ENCODE measurements at places on chromosomes 7 and 10.

DNA sequence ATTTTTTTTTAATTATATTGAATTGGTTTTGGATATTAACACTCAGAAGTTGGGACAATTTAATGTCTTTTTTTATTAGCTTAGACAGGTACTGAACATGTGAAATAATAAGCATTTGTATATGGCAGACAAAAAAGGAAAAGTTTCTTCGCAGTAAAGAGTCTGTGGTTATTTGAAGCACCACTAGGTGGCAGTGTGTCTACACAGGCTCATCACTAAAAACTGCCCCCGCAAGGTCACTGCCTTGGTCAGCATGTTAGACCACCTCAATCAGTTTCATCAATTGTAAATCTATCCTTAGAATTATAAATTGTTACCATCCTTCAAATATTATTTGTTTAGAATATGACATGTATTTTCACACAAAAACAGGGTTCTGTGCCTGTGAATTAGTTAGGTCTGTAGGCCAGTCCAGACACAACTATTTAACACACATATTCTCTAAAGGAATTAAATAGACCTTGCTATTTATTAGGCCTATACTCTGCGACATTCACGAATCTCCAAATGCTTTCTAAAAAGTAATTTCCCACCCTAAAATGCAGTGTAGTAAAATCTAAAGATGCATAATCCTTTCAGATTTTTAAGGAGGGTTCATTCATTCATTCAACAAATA lies 17.0 kb downstream of the PNLIPRP3 start:
- DNase-seq: no peak

GRCh38 chr10:25555865-25556264 lies 378.2 kb upstream of the MYO3A start:
- no peak for DNase-seq

DNA sequence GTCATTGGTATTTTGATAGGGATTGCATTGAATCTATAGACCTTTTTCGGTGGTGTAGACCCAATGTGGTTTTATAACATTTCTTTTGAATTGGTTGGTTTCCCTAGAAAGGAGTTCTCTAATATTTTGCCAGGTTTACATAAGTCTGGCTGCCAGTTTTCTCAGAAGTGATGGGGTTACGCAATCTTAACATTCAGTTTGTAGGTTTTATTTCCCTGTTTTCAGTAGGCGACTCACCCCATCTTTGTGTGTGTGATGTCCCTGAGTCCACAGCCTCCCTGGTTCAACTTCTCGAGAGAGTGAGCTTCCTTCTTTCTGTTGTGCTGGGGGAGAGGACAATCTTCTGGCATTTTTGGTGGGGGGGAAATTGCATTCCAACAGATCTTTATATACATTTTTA lies 9.6 kb upstream of the KIF5B start:
- DNase-seq: no peak

- peak; percentile 80 for DNase-seq
Measured at GRCh38 chr7:82572195-82572880, 128.8 kb upstream of the CACNA2D1 start.

DNA sequence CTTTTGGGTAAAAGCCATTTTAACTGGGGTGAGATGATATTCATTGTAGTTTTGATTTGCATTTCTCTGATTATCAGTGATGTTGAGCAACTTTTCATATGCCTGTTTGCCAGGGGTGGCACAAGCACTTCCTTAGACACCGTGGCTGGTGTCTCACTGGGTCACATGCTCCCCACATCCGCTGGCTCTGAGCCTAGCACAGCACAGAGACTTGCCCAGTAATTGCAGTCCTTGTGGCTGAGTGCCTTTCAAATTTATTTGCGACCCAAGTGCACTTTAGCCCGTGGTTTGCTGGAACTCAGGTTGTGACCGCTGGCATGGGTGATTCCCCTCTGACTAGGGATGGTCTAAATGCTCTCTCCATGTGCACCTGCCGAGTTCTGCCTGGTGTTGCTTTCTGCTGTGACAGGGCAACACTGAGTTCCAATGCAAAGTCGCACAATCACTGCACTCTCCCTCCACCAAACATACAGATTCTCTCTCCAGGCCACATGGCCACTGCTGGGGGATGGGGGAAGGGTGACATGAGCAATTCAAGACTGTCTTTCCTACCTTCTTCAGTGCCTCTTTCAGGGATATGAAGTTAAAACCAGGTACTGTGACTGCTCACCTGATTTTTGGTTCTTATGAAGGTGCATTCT lies 66.5 kb downstream of the ZNF277 start:
- DNase-seq: no peak

GRCh38 chr7:47039904-47040303 lies 542.0 kb downstream of the TNS3 start:
- DNase-seq: no peak

GRCh38 chr10:70619271-70620019 lies 16.9 kb upstream of the PRF1 start:
- no peak for DNase-seq

DNA sequence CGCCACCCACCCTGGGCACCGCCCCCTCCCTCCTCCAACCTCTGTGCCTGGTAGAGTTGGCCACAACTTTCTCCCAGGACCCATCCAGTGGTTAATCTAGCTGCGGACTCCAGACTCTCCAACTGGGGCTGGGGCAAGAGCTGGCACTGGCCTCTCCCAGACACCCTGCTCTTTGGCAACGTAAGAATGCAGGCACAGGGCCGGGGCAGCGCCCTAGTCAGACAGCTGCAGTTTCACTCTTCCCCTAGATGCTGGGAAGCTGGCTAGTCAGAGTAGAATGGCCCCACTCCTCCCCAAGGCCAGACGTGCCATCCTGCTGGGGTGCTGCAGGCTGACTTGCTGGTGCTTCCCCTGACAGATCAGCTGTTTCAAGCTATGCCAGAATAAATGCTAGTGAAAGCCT lies 22.1 kb downstream of the HSPA12A start:
- DNase-seq: no peak

- no peak for DNase-seq
Measured at GRCh38 chr7:78232806-78233205, 434.2 kb downstream of the PHTF2 start.

DNA sequence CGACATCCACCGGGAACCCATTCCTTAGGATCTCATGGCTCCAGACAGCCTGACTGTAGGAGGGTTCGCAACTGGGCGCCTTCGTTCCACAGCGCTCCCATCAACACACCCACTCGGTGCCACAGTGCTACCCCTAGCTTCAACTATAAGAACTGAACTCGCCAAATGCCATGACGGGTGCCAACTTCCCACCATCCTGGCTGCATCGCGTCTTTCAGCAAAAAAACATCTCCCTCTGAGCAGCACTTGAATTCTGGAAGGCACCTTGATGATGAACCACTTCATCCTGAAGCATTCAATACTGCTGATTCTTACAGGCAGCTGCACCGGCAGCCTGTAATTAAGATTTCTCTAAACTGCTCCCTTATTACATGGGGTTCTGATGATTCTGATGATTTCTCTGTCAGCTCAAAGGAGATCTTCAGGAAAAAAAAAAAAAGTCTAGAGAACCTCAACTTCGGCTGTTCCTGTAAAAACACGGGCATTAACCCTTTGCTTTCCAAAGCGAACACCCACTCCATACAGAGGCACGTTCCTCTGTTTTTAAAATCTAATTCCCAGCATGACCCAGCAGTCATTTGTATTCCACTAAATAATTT lies 1.3 kb downstream of the CYTH3 start:
- peak; percentile 71 for DNase-seq

DNA sequence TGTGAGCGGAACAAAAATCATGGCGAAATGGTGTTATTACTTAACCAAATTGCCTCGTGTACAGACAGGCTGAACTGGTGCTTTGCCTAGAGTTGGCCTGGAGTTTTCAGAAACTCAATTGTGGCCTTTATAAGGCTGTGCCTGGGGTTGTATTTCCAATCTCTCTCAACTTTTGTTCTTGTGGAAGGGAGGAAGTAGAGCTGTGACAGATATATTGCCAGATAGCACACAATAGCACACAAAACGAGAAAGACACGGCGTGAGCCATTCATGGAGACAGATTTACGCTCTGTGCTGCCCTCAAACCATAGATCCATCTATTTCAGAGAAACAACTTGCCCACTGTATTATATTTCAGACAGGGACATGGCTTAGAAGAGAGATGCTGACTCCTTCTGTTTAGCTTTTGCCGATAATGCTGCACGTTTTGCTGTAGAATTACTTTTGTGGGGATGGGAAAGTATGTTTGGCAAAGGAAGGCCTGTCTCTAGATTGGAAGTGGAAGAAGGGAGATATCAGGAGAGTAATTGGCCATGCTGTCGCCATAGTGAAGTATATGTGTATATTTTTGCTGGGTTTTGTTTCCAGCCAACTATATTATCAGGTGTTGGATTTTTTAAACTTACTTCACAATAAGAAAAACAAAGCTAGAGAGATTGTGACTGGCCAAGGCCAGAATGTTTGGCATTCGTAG lies 80.4 kb downstream of the AUTS2 start:
- DNase-seq: no peak

GRCh38 chr7:14400271-14400670 lies 410.8 kb upstream of the ETV1 start:
- no peak for DNase-seq

GRCh38 chr10:115903207-115903606 lies 369.8 kb downstream of the GFRA1 start:
- no peak for DNase-seq

DNA sequence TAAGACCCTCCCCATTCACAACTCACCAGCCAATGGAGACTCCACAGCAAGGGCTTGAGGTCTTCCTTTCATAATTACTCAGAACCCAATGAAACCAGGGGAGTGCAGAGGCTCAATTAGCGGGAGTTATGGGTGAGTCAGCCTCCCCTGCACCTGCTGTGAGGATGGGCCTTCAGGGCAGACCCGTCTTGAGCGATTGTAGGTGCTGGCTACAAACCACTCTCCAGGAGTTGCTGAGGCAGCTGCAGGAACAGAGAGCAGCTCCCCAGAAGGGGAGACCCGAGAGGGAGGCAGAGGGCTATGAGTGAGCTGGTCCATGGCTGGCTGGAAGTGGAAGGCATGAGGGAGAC lies 58.5 kb upstream of the SORCS3 start:
- DNase-seq: no peak

DNA sequence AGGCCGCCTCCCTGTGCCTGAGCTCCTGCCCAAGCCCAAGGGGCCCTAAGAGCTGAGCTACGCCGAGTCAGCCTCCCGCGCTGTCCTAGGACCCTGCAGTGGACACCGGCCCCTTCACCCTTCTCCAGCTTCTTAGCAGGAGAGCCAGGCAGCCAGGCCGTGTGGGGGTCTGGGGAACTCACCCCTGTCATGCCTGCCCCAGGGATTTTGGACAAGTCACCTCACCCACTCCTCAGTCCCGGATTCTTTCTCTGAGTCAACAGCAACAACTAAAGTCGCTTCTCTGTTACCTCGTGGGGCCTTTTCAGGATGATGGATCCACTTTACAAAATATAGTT lies 79.3 kb downstream of the MKI67 start:
- DNase-seq: no peak

- no peak for DNase-seq
Measured at GRCh38 chr10:119650062-119650461, 1.1 kb upstream of the BAG3 start.

DNA sequence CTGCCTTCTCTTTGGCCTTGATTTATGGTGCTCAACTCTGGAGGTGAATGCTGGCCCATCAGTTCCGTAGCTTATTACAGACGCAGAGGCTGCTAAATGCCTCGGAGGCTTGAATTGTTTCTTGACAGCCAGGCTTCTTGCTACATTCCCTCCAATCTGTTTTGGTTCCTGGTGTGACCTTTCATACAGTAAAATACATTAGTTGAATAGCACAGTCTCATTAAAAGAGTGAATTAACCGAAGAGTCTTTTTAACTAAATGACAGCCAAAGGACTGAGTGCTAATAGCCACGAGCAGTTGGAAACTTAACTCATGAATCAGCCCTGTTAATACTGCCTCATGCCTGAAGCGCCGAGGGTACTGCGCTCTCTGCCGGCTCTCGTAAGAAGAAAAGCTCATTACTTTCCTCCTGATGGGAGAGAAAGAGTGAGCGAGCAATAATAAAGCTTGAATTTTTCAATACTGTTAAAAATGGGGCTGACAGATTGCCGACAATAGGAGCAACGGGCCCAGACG lies 236.4 kb upstream of the GPR26 start:
- peak; percentile 4 for DNase-seq

- DNase-seq: peak; percentile 79
Measured at GRCh38 chr10:11684717-11685645, 57.2 kb upstream of the ECHDC3 start.

- DNase-seq: no peak
Measured at GRCh38 chr7:101614939-101615302, 14.2 kb downstream of the MYL10 start.

DNA sequence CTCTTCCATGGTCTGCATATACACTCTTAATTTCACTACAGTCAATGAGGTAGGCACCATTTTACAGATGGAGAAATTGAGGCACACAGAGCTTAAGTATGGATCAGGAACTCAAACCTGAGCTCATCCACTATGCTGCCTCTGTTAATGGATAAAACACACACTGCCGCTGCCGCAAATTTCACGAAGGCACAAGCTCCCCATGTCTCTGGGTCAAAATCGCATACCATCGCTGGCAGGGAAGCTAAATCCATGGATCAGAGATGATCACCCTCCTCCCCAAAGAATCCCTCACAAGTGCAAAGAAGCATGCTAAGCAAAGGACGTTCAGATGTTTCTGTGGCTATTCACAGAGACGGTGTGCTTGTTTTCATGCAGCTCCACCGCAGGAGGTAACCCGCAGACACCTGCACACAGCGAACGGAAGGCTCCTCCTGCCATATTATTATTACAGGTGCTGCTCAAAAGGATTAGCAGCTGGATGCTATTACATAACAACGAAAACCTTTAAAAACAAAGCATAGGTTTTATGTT lies 109.3 kb downstream of the UBE2H start:
- no peak for DNase-seq

DNA sequence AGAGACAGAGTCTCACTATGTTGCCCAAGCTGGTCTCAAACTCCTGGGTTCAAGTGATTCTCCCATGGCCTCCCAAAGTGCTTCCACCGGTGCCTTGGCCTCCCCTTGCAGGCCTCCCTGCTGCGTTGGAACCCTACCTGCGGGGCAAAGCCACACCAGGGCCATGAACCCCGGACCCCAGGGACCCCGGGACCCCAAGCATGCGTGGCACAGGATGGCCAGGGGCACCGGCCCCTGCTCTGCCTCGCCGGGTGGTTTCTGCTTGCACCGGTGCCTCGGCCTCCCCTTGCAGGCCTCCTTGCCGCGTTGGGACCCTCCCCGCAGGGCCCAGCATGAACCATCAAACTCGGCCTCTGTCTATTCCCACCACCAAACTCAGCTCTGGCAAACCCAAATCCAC lies 301.0 kb upstream of the NPVF start:
- DNase-seq: no peak

DNA sequence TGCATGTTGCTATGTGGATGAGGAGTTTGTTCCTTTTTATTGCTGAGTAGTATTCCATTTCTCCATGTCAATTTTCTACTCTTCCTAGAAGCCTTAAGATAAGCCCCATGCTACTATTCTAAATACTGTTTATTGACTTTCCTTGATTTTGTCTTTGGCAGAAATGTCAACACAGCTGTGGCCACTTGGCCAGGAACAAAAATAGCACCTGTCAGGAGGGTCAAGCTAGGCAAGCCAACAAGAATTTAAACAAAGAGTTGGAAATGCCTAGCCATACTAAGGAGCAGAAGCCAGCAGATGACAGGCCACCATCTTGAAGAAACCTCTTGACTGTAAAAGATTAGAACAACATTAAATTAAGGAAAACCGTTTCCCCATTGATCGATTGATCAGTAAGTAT lies 34.7 kb downstream of the JAZF1 start:
- no peak for DNase-seq

GRCh38 chr10:6877722-6878392 lies 297.8 kb upstream of the PRKCQ start:
- DNase-seq: peak; percentile 14

- no peak for DNase-seq
Measured at GRCh38 chr7:142754681-142755575, 5.7 kb downstream of the PRSS1 start.
